Urinary bladder (tissue), 4 donors: ENCODE measurements at places on chromosomes 2 and 18. TPM values are rescaled to one million over a fixed set of nuclear protein-coding genes. Genes with fewer than 3 reads are reported as not detected.
A peak's percentile ranks its signal among the peaks of the same experiment; 100 is the strongest.

DNA sequence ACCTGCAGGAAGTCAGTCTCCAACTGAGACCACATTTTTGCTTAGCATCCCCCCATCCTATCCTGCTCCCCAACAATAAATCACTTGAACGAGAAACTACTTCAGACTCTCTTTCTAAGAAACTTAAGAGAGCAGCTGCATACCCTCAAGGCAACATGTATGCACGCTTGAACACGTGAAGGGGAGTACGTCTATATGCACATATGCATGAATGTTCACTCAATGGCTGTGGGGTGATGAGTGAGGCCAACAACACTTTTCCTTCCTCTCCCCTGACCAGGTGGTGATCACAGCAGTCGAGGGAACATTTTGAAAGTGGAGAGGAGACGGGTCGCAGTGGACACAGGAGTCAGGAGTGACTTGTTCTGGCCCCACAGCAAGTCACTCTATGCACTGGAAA is 79.8 kb upstream of the LPIN2 start:
- DNase-seq: no peak

Gene LRRC30
- polyA plus RNA-seq: not detected

DNA sequence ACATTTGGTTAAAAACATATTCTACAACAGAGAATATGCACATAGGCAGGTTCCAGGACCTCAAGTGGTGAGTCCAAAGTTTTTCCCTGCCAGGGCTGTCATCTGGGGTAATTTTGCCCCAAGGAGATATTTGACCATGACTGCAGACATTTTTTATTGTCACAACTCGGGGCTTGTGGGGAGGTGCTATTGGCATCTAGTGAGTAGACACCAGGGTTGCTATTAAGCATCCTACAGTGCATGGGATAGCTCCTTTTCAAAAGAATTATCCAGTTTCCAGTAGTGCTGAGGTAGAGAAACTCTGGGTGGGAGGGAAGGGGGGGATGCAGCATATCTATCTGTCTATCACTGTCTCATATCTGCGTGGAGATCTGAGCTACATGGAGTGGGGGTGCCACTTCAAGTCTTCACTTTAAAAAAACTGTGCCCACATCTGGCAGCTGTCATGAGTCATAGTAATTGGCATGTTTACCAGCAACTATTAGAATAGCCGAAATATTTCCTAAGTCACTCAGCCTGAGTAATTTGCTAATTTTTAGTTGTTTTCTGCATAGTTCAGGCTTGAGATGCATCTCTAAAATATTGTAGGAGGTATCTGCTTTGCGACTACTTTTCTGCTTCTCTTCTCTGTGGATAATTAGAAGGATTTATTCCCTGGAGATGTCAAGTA is 254.0 kb upstream of the RBMS1 start:
- DNase-seq: no peak

Gene TAF1B
- polyA plus RNA-seq: 7.5 TPM

Gene SERPINB13
- not detected for polyA plus RNA-seq

DNA sequence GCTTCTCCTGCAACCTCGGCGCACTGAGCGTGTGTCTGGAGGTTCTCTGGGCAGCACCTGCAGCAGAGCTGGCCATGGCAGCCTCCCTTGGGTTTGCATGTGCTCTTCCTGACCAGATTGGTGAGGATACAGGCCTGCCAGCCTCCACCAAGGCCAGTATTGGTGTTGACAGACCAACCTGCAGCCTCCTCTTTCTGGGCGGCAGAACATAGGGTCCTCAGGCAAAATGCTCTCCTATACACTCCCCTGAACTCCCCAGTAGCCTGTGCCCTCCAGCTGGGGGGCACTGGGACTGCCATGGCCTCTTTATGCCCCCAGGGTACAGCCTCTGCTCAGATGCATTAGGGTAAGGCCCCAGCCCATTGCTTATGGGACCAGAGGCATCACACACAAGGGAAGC is 131.9 kb upstream of the SPRED2 start:
- no peak for DNase-seq

GRCh38 chr2:169222665-169223064 is 139.7 kb downstream of the LRP2 start:
- DNase-seq: no peak

DNA sequence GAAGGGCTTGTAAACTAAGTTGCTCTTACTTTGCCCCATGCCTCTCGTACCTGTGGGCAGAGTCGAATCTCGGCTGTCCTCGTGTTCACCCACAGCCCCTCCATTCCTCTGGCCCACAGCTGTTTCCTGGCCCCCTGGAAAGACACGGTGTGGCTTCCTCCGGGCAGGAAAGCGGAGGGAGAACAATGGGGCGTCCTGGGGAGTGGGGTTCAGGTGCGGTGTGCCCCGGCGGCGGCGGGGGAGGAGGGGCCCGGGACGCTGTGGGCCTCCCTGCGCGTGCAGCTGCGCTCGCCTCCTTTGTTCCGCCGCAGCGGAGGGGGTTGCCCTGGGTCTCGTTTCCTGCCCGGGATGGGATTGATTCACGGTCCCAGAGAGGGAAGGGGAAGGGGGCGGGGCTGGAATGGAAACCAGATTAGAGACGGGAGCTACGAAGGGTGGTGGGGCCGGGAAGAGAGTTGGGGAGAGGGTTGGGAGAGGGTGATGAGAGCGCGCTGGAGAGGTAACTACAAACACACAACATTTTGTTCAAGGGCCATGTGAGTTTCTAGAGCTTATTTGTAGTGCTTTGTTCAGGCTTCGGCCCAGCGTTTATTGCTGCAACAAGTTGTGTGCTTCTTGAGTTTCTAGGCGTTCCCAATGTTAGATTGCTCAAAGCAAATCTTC is 796 bp downstream of the MYO1B start:
- peak; percentile 51 for DNase-seq

- DNase-seq: no peak
Measured at GRCh38 chr18:46009125-46009840, 42.2 kb upstream of the EPG5 start.

GRCh38 chr2:107931412-107931811 is 54.9 kb upstream of the SLC5A7 start:
- DNase-seq: no peak

- DNase-seq: no peak
Measured at GRCh38 chr18:32420084-32420750, 50.5 kb downstream of the GAREM1 start.

DNA sequence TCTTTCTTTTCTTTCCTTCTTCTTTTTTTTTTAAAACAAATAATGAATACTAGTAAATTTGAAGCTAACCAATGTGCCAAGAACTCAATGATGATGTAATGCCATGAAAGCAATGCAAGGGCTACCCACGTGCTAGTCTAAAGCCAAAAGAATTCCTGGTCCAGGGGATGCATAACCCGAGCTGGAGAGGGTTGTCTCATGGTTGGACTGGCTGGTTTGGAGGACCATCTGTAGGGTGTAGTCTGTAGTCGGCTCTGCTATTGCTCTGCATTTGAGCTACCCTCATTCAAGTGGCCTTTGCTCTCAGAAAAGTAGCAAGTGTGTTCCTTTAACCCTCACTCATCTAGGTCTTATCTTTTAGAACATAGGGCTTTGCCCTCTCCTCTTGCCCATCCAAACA is 469.6 kb upstream of the CELF4 start:
- DNase-seq: no peak

GRCh38 chr2:217413193-217413592 is 553.3 kb upstream of the TNP1 start:
- DNase-seq: no peak

- no peak for DNase-seq
Measured at GRCh38 chr2:161199912-161200701, 39.9 kb downstream of the TANK start.

GRCh38 chr2:192004188-192004963 is 157.5 kb upstream of the CAVIN2 start:
- DNase-seq: no peak

Gene SP5
- polyA plus RNA-seq: 2.8 TPM

DNA sequence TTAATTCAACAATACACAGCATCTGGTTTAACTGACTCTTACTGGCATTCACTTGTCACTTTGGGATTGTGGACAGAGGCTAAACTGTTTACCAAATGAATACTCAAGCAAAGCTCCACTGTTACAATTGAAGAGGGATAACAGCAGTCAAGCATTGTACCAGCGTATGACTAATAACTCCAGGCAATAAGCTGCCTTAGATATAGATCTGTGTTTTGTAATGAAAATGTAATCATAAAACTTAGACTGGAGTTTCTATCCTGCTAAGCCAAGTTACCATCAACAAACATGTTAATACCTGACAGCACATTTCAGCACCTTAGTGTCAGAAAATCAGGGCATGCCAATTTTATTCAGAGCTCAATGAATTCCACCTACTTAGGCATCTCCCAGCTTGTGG is 889.5 kb downstream of the EPHA4 start:
- no peak for DNase-seq

DNA sequence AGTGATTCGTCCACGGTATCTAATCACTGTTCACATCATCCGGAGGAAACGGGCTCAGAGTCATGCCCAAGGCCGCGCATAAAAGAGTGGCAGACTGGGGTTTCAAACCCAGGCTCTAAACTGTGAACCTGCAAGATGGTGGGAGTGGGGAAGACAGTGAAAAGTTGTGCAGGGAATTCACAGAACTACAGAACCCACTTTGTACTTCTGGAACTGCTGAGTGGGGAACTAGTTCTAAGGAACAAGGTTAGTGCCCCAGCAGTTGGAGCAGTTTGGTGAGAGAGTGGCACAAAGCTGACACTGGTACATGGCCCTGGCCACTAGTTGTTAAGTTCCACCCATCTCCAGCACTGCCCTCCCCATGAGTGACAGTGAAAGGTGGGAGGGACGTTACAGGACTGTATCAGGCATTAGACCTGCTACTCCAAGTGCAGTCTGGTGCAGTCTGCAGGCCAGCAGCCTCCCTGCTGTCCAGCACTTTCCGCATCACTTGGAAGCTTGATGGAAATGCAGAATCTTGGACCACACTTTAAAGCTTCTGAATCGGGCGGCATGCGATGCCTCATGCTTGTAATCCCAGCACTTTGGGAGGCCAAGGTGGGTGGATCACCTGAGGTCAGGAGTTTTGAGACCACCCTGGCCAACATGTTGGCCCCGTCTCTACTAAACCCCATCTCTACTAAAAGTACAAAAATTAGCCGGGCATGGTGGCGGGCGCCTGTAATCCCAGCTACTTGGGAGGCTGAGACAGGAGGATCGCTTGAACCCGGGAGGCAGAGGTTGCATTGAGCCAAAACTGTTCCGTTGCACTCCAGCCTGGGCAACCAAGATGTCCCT is 47.3 kb downstream of the C2orf42 start:
- peak; percentile 51 for DNase-seq
